ENCODE measurements at places on chromosomes 13 and 19. TPM values are rescaled to one million over a fixed set of nuclear protein-coding genes. Genes with fewer than 3 reads are reported as not detected.

DNA sequence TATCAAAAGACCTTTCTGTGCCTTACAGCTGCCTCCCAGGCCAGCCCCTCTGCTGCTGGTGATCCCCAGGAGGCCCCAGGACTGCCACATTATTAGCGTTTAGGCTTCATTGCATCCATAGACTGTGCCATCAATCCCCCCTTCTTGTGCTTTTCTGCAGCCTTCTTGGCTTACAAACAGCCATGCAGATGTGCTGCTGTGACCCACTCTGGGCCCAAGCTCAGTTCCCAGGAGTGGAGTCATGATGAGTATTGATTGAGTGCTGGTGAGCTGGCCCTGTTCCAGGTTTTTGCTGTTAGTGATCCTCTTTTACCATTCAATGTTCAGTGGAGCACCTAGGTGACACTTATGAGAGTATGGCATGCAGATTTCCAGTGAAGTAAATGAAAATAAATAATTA is 59.9 kb upstream of the SLAIN1 start:
- no peaks in the 10 kb centered on the region for H3K36me3 ChIP-seq
- no peak overlapping the region for H3K27ac ChIP-seq
- no peaks in the 10 kb centered on the region for H3K4me1 ChIP-seq
- DNase-seq, result no peak
- H3K27me3 ChIP-seq, result no peaks in the 10 kb centered on the region
- no peak overlapping the region for H3K4me3 ChIP-seq

DNA sequence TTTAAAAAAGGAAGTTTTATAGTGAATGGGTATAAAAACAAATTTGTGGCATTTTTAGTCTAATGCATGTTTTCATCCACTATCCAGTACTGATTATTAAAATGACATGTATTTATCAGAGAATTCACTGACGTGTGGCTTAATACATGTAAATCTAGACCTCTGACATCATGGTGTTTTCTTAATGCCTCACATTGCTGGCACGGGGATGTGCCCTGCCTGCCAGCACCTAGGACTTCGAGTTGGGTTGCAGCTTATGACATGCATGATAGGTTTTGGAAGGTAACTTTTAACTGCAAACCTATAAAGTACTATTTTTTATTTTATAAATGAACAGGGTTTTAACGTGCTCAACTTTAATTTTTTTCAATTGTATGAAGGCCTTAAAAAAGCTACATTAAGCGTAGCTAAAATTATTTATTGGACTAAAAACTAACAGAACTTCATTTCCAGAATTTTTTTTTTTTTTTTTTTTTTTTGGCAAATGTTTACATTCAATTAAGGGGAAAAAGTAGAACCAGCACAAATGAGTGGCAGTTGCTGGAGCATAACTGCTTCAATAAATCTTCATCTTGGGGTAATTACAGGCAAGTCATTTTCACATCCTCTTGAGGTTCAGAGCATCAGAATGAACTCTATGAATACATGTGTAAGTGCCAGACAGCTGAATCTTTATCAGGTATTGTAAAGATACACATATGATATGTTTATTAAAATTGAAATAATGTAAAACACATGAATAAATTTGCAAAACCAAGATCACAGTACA is 16.3 kb downstream of the METTL21C start:
- no peaks in the 10 kb centered on the region for H3K27me3 ChIP-seq
- no peak for DNase-seq
- H3K36me3 ChIP-seq, result peaks cover 59% of the 10 kb centered on the region
- no peak overlapping the region for H3K27ac ChIP-seq
- H3K4me3 ChIP-seq, result no peak overlapping the region

GRCh38 chr13:29503041-29503837 is 92.2 kb downstream of the SLC7A1 start:
- H3K4me3 ChIP-seq, result no peak overlapping the region
- H3K4me1 ChIP-seq, result no peaks in the 10 kb centered on the region
- DNase-seq, result no peak
- H3K27me3 ChIP-seq, result peaks cover 4% of the 10 kb centered on the region

DNA sequence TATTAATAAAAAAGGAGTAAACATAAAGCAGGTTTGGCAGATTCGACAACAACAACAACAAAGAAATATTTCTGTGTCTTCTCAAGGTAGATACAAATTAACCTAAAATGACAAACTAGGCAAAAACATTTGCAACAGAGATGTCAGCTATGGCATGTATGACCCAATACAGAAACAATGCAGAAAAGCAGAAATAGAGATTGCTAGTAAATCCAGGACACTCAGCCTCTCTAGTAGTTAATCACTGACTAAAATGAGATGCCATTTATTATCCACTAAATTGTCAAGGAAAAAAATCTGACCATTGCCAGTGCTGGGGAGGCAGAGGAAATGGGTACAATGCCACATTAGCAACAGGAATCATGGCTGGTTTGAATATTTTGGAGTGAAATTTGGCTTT is 250.5 kb downstream of the TEX29 start:
- no peaks in the 10 kb centered on the region for H3K36me3 ChIP-seq
- no peak overlapping the region for H3K27ac ChIP-seq
- DNase-seq, result no peak
- no peaks in the 10 kb centered on the region for H3K27me3 ChIP-seq
- H3K4me1 ChIP-seq, result no peaks in the 10 kb centered on the region
- H3K4me3 ChIP-seq, result no peak overlapping the region

GRCh38 chr13:90793261-90793820 is 554.1 kb upstream of the MIR17HG start:
- H3K36me3 ChIP-seq, result no peaks in the 10 kb centered on the region

DNA sequence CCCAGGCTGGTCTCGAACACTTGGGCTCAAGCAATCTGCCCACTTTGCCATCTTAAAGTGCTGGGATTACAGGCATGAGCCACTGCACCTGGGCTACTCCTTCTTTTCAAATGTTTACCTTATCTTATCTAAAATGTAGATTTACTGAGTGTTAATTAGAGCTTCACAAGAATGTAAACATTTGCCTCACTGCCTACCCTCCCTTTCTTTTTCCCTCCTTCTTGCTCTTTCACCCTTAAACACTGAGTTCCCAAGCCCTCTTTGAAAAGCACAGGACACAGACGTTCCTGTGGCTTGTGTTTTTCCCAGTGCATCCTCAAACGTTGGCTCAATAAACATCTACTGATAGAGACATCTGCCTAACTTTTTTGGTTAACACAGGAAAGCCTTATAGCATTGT is 32.7 kb upstream of the CYSLTR2 start:
- no peak for DNase-seq
- no peaks in the 10 kb centered on the region for H3K27me3 ChIP-seq
- H3K27ac ChIP-seq, result no peak overlapping the region

The DIAPH3 gene
- 0.54 TPM for total RNA-seq

The ZNF177 gene
- total RNA-seq, result 1.2 TPM

GRCh38 chr13:73092829-73093228 is 34.0 kb downstream of the KLF5 start:
- peak; percentile 10 for DNase-seq
- no peaks in the 10 kb centered on the region for H3K36me3 ChIP-seq
- no peaks in the 10 kb centered on the region for H3K4me1 ChIP-seq
- no peak overlapping the region for H3K27ac ChIP-seq
- H3K4me3 ChIP-seq, result no peak overlapping the region

The COL4A2 gene
- total RNA-seq, result not detected

GRCh38 chr19:2634960-2635359 is 67.5 kb downstream of the GNG7 start:
- no peaks in the 10 kb centered on the region for H3K36me3 ChIP-seq
- no peak overlapping the region for H3K27ac ChIP-seq
- H3K27me3 ChIP-seq, result no peaks in the 10 kb centered on the region
- no peak overlapping the region for H3K4me3 ChIP-seq
- DNase-seq, result no peak
- H3K4me1 ChIP-seq, result peaks cover 38% of the 10 kb centered on the region

- no peak overlapping the region for H3K4me3 ChIP-seq
- DNase-seq, result no peak
- H3K36me3 ChIP-seq, result no peaks in the 10 kb centered on the region
- no peak overlapping the region for H3K27ac ChIP-seq
Measured at GRCh38 chr19:43420954-43421353, 6.3 kb downstream of the TEX101 start.

Measured in natural killer cell (primary cell).